ENCODE measurements at places on chromosomes 11 and 22. TPM values are rescaled to one million over a fixed set of nuclear protein-coding genes. Genes with fewer than 3 reads are reported as not detected.

The C11orf58 gene
- total RNA-seq: 104 TPM

The C11orf86 gene
- not detected for total RNA-seq

- H3K36me3 ChIP-seq: no peaks in the 10 kb centered on the region
- no peak overlapping the region for H3K27ac ChIP-seq
- H3K27me3 ChIP-seq: no peaks in the 10 kb centered on the region
- no peak overlapping the region for H3K4me3 ChIP-seq
Observed at GRCh38 chr11:62012832-62013461, 45.5 kb upstream of the FTH1 start.

DNA sequence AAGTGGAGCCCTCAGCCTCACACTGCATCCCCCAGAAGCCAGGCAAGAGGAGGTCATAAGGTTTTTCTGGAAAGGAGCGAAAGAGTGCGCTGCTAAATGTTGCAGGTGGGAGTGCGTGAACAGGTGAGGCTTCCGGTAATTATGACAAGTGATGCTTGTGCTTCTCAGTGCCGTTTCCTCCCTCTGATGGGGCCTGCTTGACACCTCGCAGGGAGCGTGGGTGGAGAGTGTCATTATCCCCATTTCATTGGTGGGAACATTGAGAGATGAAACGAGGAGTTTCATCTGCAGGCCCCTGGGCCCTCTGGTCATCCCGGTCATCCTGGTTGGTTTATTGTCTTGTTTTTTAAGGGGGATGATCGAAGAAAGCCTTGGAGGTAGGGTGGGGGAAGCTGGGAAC lies 57.5 kb downstream of the BCR start:
- DNase-seq: no peak
- no peak overlapping the region for H3K4me3 ChIP-seq
- H3K36me3 ChIP-seq: no peaks in the 10 kb centered on the region
- H3K27me3 ChIP-seq: no peaks in the 10 kb centered on the region

The MMP8 gene
- not detected for total RNA-seq

DNA sequence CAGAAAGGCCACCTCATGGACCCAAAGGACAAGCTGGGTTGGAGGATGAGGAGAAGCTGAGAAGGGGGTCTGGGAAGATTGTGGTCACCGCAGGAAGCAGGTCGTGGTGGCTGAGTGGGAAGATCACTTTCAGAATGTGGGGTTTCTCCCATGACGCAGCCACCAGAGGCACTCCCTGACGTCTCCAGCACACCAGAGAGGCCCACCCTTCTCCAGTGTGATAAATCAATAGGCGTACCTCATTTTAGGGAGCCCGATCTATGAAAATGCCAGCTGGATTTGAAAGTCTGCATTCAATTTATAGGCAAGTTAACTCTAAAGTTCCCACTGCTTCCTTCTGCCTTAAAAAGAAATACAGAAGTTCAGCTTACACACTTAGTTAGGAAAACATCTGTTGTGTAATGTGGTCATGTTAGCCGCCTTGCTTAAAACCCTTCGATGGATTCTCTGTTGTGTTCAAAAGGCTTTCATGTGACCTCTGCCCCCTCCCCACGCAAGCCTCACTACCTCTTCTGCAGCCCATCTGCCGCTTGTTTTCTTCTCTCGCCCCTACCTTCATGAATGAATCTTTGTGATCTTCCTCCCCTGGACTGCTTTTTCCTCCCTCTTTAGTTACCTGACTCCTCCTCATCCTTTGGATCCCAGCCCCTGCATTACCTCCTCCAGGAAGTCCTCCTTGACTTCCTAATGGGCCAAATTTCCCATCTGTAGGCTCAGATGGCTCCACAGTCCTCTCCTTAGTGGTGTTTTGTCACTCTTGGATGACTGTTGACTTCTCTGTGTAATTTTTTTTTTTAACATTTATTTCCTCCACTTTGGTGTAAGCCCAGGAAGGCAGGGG lies 10.7 kb downstream of the TSPAN18 start:
- no peak for DNase-seq
- no peak overlapping the region for H3K27ac ChIP-seq

The UBQLNL gene
- 0.56 TPM for total RNA-seq

GRCh38 chr22:25202290-25202921 lies 2.7 kb downstream of the CRYBB3 start:
- H3K27ac ChIP-seq: no peak overlapping the region
- no peaks in the 10 kb centered on the region for H3K4me1 ChIP-seq
- no peak for DNase-seq
- no peak overlapping the region for H3K4me3 ChIP-seq
- no peaks in the 10 kb centered on the region for H3K27me3 ChIP-seq

The SYCE3 gene
- total RNA-seq: not detected

Measured in thoracic aorta (tissue), 2 donors.